ENCODE measurements at places on chromosomes 4 and X.

DNA sequence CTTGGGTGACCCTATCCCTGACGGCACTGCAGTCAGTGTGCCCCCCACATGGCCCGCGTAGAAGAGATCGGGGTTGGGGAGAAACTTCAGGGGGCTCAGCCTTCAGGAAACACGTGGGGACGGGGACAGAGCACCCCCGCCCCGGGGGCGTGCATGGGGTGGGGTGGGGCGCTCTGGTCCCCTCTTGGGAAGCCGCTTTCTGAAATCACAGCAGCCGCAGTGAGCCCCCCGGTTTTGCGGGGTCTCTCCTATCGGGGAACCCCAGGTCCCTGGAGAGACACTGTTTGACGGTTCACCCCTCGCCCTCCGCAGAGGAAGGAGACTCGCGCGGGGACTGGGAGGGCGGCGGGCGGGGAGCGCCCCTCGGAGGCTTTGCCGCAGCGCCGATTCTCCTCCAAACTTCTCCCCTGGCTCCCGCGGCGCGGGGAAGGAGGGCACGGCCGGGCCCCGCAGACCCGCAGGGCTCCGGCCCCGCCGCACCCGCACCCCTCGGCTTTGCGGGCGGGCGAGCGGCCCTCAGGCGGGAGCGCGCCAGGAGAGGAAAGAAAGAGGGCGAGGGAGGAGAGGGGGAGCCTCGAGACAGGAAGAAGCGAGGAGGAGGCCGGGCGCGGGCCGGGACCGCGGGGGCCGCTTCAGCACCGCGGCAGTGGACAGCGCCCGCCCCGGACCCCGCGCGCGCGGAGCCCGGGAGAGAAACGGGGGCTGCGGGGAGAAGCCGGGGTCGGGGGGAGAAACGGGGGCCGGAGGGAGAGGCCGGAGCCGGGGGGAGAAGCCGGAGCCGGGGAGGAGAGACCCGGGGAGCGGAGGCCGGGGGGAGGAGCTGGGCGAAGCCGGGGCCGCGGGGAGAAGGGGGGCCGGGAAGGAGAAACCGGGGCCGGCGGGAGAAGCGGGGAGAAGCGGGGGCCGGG, 612 bp downstream of the CPLX1 start:
- no peak for DNase-seq

DNA sequence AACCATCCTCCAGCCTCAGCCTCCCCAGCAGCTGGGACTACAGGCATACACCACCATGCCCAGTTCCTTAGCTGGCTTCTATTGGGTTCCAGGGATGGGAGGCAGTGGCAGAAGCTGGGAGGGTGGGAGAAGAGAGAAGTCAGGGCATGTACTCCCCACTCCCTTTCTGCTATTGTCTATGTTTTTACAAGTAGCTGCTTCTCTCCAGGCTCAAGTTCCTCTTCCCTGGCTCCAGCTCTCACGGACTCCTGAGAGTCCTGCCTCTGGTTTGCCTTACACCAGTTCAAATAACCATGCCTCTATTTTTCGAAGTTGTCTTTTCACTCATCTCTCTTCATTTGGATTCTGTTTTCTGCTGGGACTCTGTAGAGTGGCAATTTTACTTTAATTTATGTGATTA, 2.9 kb downstream of the TBC1D9 start:
- DNase-seq, result no peak

DNA sequence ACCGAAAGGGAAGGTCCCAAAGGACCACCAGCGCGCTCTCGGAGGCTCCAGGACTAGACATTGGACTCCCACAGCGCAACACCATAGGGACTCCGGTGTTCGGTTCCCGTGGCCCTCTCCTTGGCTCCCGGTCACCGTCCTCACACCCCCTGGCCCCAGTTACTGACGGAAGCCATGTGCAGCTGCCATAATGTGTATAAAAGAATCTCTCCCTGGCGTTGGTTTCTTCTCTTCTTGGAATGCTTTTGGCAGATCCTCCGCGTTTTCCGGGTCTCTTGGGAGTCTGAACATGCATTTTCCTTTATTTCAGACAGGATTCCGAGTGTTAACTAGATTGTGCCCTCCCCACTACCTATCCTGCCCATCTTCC, 69.8 kb downstream of the FBXO8 start:
- DNase-seq, result no peak

DNA sequence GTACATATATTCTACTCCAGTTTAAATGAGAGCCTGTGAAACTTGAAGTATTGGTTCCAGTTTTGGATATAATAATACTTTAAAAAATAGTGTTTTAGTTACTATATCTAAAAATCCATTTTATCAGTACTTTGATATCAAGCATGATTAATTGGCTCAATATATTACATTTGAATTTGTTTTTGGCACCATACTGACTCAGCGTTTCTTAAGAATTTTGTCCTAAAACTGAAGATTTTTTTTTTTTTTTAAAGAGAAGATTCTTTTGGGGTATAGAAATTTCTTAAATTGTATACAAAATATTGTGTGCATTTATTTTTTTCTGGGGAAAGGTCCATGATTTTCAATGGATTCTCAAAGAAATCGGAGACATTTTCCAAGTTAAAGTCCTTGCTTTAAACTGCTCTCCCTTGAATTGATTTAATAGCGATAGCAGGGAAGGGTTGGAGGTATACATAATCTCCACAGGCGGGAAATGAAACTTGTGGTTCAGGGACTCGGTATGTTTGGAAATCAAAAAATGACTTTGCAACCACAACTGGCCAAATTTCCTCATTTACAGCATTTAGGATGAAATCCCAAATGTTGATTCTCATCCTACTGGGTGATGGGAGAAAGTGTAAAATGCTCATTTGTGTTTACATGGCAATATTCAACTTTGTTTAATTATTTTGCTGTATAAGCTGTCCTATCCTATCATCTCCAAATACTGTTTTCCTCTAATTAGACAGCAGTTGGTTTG, 62.3 kb downstream of the TMA16 start:
- no peak for DNase-seq

GRCh38 chrX:123884809-123885408, 25.1 kb downstream of the XIAP start:
- peak; percentile 13 for DNase-seq

- no peak for DNase-seq
These were observed 691 bp upstream of the EREG start for GRCh38 chr4:74364256-74364651.

- DNase-seq, result no peak
These were observed at the start of gene DNASE1L1 for GRCh38 chrX:154409222-154409871. Gene DNASE1L1, minus strand, starts transcription at chrX:154409254. Its CDS starts 3,686 bp downstream, at chrX:154405568.

GRCh38 chrX:13748486-13748885, 13.9 kb downstream of the OFD1 start:
- DNase-seq, result no peak

DNA sequence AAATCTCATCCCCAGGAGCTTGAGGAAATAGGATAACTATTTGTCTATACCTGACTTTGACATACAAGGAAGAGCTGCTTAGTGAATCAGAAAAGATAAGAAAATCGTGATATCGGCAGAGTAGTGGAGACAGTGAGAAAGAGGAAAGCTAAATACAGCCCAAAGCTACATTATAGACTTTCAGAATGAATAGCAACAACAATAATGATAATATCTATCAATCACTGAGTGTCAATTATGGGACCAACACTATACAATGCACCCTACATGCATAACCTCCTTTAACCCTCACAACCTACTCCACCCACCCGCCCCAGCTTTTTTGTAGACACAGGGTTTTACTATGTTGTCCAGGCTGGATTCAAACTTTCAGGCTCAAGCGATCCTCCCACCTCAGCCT, 205.1 kb downstream of the PPP3CA start:
- DNase-seq, result no peak

GRCh38 chr4:69134471-69134870, 38.2 kb downstream of the UGT2B7 start:
- no peak for DNase-seq

- no peak for DNase-seq
These were observed 155.8 kb downstream of the FAM47B start for GRCh38 chrX:35098419-35098818.

GRCh38 chr4:36551697-36552214, 270.3 kb downstream of the DTHD1 start:
- no peak for DNase-seq

DNA sequence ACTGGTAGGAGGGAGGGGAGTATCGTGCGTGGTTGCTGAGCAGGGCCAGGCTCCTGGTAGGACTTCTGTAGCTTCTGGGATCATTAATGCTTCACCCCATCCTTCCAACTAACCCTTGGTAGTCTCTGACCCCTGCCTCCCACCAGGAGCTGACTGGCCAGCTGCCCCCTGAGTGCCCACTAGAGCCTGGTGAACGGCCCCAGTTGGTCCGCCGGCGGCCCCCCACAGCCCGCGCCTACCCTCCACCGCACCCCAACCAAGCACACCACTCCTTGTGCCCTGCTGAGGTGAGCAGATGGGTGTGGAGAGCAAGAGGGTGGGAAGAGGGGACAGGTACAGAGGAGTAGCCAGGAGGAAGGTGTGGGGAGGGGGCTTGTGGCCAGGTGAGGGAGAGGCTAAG, 4.9 kb downstream of the CCDC120 start:
- DNase-seq, result no peak

- DNase-seq, result no peak
These were observed 1064.6 kb upstream of the SLIT2 start for GRCh38 chr4:19187096-19187495.

- DNase-seq, result no peak
These were observed 179.6 kb downstream of the CENPC start for GRCh38 chr4:67365661-67366245.

GRCh38 chr4:40825014-40825838, 75.5 kb downstream of the NSUN7 start:
- DNase-seq, result no peak
